ENCODE measurements at places on chromosomes 12 and 14.

DNA sequence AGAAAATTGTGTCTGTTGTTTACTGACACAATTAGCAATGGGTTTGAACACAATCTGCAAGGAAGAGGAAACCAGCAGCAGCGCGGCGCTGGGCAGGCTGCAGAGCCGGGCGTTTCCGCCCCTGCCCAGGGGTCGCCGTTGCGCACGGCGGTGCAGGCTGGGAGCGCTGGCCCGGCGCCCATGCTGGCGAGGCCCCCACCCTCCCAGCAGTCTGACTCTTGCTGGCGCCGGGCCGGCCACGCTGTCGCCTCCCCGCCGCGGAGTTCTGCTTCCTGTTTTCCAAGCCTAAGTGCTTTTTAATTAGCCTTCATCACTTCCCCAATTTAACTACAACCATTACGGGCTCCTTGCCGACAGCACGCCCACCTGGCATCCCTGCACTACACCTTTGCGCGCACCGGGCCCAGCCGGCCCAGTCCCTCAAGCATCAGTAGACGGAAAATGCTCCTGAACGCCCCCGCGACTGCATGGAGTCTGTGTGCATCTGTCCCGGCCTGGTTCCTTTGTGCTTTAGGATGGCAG, 212.1 kb downstream of the GXYLT1 start:
- DNase-seq, result no peak

DNA sequence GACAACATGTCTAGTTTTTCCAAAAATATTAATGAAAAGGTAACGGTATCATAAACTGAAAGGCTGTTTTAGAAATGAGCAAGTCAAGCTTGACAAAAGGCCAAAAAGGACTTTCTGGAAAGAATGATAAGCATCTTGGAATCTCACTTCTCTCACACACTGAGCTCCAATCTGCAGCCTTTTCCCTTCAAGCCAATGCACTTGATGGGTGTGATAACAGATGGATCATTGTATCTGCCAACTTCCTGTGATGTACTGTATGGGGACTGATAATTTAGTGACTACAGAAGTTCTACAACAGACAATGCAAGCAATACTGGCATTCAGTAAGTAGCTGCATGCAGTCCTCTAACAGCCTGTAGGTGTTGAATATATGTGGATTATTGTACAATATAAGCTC, 147.1 kb downstream of the MED13L start:
- no peak for DNase-seq

DNA sequence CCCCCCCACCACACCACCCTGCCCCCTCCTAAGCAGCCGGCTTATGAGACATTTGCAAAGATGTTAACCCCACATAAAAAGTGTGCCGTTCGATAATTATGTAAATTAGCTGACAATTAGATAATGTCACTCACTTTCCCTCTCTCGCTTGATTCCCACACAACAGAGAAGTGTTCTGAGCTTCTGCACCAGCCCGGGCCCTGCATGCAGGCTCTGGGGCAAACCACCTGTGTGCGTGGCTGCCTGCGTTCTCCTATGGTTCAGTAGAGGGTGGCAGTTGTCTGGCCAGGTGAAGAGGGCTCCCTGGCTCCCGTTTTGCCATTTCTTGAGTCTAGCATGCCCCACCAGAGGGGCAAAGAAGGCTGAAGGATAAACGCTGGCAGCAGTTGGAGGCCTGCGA, 68.0 kb downstream of the NRXN3 start:
- DNase-seq, result no peak

- DNase-seq, result no peak
Measured at GRCh38 chr14:23379366-23380196, 2.7 kb downstream of the CMTM5 start.

DNA sequence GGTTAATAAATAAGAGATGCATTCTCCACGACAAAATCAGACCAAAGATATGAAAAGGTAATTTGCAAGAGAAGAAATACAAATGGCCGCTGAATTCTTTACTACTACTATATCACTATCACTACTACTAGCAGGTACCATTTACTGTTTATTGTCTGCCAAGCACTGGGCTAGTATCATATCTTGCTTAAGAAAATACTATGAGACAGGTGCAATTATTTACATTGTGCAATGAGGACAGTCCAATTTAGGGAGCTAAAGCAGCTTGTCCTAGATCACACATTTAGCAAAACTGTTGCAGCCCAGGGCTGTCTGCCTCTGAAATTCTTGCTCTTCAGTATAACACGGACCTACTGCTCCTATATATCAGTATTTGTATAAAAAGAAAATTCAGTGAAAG, 52.8 kb downstream of the CRADD start:
- no peak for DNase-seq

DNA sequence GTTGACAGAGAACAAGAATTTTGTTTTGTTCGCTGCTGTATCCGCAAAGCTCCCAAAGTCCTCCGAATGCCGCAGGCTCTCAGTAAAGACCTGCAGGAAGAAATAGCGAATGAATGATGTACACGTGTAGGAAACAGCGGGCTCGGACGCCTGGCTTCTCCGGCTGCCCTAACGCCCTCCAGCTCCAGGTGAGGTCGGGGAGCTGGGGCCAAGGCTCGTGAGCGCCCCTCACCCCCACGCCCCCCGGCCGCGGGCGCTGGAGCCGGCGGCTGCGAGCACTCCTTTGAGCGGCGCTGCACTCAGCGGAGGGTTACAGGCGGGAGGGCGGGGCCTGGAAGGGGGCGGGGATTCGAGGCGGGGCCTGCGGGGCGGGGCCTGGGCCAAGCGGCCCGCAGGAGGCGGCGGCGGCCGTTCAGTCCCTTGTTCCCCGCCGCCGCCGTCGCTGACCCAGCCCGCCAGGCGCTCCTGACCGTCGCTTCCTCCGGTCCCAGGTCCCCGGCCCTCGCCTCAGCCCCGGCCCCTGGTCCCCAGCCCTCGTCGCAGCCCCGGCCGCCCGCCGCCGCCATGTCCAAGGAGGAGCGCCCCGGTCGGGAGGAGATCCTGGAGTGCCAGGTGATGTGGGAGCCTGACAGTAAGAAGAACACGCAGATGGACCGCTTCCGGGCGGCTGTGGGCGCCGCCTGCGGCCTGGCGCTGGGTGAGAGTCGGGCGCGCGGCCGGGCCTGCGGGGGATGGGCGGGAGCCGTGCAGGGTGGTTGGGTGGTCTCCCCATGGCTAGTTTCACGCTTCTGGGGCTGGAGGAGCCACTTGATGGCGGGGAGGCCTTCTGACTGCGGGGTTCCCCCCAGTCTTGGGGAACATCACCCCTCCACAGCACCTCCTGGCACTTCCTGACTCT, at the start of gene AACS:
Gene AACS, plus strand, starts transcription at position 415 of the 898 bp plus-strand sequence. Its CDS starts 150 bp downstream, at position 565.
- no peak for DNase-seq

DNA sequence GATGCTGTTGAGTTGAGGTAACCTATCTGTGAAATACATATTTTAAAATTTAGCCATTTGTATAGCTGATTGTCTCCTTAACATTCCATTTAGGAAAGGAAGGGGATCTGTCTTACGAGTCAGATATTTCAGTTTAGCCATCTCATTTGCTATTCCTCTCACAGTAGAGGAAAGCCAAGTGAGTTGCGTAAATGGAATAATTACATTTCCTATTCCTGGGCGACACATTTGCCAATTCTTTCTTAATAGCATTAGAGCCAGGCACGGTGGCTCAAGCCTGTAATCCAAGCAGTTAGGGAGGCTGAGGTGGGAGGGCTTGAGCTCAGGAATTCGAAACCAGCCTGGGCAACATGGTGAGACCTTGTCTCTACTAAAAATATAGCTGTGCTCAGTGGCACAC, 116.3 kb downstream of the TMX1 start:
- no peak for DNase-seq

DNA sequence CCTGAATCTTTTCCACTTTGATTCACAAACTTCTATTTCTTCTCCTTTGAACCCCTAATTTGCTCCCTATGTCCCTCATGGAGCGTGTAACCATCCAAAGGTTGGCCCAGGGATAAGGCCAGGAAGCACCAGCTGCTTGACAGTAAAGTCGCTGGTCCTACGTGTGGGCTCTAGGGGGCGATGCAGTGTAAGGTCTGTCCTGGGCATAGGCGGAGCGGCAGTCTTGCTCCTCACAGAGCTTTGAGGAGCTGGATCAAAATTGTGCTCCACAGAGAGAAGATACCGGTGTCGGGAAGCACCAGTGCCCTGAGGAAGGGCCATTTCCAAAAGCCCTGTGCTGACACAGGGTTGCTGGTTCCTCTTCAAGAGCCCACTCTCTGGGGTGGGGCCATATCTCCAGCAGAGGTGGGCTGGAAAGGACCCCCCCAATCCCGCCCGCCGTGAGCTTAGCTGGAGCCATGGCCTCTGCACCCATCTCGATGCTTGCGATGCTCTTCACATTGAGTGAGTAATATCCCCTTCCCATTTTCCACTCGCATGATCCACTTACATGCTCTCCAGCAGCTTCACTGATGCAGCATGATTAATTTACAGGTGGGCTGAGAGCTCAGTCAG, 49.9 kb upstream of the OR4E1 start:
- no peak for DNase-seq

DNA sequence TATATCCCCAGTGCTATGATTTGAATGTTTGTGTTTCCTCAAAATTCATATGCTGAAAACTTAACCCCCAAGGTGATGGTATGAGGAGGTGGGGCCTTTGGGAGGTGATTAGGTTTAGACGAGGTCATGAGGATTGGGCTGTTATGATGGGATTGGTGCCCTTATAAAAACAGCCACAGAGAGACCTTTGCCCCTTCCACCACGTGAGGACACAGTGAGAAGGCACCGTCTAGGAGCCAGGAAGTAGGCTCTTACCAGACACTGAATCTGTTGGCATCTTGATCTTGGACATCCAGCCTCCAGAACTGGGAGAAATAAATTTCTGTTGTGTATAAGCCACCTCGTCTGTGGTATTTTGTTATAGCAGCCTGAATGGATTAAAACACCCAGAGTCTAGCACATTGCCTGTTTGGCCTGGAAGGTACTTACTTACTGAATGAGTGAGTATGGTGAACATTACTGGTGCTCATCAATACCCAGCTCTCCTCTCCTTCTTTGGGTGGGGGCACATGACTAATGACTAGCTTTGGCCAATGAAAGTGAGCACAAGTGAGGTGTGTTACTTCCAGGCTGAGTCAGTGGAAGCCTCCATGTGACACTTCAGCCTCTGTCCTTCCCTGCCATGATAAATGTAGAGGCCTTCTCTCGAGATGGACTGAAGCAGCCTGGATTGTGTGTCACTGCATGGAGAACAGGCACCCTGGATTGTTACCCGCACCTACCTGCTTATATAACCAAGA, 72.4 kb upstream of the CHST11 start:
- no peak for DNase-seq

GRCh38 chr14:33682760-33683159, 268.1 kb downstream of the EGLN3 start:
- no peak for DNase-seq

DNA sequence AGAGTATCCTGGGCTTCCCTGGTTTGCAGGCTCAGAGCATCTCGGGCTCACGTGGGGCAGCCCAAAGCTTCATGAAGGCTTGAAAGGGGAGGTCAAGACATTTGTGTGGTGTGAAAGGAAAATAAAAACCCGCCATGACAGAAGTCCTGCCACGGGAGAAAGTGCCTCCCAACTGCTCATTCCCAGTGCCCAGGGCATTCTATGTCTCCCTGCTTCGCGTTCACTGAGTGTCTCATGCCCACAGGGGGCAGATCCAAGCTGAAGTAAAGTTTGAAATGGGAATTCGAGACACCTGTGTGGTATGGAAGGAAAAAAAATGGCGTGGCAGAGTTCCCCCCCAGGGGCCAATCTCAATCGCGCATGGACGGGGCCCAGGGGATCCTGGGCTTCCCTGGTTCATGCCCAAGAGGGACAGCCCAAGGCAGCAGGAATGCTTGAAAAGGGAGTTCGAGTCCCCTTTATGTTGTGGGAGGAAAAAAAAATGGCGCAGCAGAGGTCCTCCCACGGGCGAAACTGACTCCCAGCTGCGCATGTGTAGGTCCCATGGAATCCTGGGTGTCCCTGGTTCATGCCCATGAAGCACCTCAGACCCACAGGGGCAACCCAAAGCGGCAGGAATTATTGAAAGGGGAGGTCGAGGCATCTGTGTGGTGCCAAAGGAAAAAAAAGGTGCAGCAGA, 576.7 kb downstream of the ALG10 start:
- DNase-seq, result no peak

GRCh38 chr12:39467432-39467870, 24.5 kb upstream of the KIF21A start:
- DNase-seq, result no peak

DNA sequence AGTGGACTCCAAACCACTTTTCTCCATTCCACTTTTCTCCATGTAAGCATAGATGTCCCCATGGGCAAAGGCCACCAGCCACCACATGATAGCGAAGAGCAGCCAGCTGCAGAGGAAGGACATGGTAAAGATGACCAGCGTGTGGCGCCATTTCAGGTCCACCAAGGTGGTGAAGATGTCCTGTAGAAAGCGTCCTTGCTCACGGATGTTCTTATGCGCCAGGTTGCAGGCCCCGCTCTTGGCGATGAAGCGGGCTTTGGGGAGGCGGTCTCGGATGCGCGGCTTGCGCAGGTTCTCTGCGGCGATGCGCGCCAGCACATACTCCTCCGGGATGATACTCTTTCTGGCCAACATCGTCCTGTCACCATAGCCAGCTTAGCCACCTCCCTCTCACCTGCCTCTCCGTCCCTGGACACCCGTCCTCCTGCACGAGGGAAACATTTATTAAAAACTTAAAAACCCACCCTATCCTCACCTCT, 1.2 kb downstream of the KCNJ8 start:
- DNase-seq, result no peak

DNA sequence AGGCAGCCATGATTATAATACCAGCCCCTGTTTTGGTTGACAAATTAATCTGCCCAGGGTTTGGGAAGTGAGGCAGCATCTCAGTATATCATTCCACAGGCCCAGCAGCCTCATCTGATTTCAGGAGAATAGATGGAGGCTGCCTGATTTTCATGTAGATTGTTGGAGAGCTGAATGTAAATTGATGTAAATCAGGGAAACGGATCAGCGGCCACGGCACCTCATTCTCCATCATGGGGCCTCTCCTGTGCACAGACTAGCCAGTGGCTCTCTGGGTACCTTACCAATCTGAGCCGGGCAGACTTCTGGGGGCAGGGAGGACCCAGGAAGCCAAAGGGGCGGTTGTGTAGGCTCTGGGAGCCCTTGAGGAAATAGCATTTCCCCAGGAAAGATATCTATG, 63.7 kb upstream of the GSC start:
- DNase-seq, result no peak

- no peak for DNase-seq
Measured at GRCh38 chr14:70666361-70666686, 24.6 kb downstream of the TTC9 start.

DNA sequence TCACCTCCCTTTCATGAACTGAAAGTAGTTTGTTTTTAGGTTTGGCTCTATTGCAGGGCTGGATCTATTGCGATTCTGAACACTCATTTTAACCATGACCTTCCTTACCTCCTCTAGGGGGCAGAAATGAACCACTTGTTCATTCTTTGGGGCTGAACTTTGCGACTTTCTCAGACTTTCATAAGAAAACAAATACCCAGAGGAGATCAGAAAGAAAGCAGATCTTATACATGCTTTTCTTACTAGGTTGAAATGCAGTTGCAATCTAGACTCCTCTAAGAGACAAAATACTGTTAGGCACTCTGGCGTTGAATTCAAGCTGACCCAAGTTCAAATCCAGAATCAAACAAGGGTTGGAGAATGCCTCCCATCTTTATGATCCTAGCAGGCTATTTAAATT, 32.6 kb upstream of the PLEKHG3 start:
- no peak for DNase-seq

GRCh38 chr12:41100572-41100971, 87.5 kb upstream of the PDZRN4 start:
- DNase-seq, result no peak

GRCh38 chr14:94650806-94651805, 38.9 kb downstream of the SERPINA3 start:
- no peak for DNase-seq

- no peak for DNase-seq
Measured at GRCh38 chr14:54837508-54838149, 65.0 kb downstream of the GCH1 start.

- no peak for DNase-seq
Measured at GRCh38 chr14:50049093-50049492, 67.3 kb downstream of the VCPKMT start.
